ENCODE measurements at places on chromosomes 3 and 15.

DNA sequence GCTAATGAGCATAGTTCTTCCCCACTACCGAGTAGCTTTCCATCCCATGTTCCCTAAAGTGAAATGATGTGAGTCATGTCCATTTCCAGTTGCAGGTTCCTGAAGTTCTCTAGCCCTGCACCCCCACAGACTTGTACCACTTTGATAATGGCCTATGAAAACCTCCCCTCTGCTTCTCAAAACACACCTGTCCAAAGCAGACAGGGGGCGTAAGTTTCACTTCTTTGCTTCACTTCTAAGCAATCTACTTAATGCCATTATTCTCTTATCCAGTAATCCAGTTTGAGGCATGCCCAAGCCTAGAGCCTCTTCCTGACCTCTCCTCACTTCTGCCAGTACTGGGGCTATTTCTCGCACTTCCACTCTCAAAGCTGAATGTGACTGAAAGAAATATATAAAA is 305.1 kb downstream of the IGSF11 start:
- no peak for DNase-seq

GRCh38 chr3:153752405-153753027 is 368.7 kb upstream of the ARHGEF26 start:
- DNase-seq = no peak

DNA sequence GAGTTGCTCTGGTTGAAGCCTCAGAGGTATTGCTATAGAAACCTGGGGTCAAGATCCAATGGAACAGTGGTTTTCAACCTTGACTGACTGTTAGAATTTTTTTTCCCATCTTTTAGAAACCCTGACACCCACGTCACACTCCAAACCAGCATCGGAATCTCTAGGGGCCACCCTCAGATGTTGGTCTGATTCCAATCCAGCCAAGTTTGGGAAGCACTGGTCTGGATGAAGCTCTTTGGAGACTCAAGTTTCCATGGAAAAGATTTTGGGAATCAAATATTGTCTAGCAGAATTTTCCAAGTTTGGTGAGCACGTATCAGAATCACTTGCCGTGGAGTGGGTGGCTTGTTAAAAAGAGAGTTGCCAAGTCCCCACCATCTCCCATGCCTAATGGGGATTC is 103.8 kb downstream of the THSD4 start:
- DNase-seq = no peak

- no peak for DNase-seq
Observed at GRCh38 chr3:29668728-29669127, 387.9 kb downstream of the RBMS3 start.

DNA sequence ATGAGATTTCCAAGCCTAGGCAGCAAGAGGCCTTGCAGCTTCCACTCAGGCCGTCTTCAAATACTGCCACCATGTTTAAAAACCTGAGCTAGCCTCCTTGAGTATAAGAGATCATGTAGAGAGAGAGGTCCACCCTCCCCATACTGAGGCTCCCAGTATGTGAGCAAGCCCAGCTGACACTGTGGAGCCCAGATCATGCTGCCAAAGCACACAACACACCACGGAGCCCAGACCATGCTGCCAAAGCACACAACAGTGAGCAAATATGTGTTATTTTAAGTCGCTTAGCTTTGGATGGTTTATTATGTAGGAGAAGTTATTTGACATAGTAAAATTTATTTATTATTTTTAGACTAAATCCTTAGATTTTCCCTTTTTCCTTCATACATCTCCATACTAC is 333.7 kb downstream of the CTNNB1 start:
- DNase-seq = no peak

DNA sequence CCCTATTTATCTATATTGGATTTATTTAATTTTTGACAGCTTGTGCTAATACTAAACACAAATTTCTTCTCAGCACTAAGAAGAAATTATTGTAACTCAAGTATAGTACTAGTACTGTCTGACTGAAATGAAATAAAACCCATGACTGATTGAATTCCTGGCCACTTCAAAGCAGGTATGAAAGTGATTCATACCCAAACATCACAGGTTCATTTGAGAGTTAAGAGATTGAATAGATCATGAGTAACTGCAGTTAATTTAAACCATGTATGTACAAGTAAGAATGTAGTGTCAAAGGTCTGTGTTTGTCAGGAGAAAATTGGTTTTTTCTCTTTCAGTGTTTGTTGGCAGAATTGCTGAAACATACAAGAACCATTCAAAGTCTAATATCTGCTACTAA is 332.0 kb upstream of the GRM7 start:
- no peak for DNase-seq

GRCh38 chr3:38005076-38006020 is 14.8 kb downstream of the VILL start:
- no peak for DNase-seq

GRCh38 chr3:53795789-53796560 is 50.2 kb downstream of the CHDH start:
- peak; percentile 13 for DNase-seq

- DNase-seq = no peak
Observed at GRCh38 chr3:55204417-55204816, 276.6 kb upstream of the LRTM1 start.

- no peak for DNase-seq
Observed at GRCh38 chr3:78183906-78184599, 1144.2 kb downstream of the ROBO2 start.

Data from DMS 273 treated with DMSO at 0.1 percent for 48 hours (cell line).